ENCODE measurements at places on chromosomes 11 and 22.

DNA sequence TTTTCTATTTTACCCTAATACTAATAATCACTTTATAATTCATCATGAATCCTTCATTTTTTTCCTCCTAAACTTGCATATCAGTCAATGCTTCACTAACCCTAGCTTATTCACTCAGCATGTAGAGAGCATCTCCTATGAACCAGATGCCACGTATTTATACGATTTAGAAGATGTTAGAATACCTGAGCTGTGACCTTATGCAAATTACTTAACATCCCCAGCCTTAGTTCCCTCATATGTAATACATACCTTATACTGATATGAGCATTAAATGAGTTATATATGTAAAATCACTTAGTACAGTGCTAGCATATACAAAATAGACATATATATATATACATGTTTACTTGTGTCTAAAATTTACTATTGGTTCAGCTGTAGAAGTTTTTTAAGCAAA, 9.0 kb downstream of the FAM76B start:
- no peak for DNase-seq

GRCh38 chr11:120681434-120682331, 170.1 kb downstream of the GRIK4 start:
- DNase-seq, result no peak

GRCh38 chr11:103995896-103996295, 40.5 kb upstream of the DDI1 start:
- no peak for DNase-seq

DNA sequence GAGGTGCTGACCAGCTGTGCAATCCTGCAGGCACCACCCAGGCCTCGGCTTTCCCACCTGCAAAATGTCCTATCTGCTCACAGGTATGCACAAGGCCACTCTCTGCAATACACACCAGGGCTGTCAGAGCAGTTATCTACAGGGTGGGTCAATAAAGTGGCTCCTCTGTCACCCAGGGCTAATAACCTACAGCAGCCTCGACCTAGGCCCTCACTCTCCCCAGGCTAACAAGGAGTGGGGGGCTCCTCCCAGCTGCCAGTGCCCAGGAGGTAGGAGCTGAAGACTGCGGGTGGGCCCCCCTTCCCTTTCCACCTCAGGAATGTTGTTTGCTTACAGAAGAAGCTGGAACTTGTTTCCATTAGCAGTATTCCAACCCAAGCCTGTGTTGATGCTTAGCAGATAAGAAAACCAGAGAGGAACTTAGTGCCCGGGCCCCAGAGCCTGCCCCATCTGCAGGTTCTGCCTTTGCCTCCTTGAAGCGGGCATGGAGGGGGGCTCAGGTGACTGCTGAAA, 26.8 kb downstream of the MYH9 start:
- DNase-seq, result no peak

DNA sequence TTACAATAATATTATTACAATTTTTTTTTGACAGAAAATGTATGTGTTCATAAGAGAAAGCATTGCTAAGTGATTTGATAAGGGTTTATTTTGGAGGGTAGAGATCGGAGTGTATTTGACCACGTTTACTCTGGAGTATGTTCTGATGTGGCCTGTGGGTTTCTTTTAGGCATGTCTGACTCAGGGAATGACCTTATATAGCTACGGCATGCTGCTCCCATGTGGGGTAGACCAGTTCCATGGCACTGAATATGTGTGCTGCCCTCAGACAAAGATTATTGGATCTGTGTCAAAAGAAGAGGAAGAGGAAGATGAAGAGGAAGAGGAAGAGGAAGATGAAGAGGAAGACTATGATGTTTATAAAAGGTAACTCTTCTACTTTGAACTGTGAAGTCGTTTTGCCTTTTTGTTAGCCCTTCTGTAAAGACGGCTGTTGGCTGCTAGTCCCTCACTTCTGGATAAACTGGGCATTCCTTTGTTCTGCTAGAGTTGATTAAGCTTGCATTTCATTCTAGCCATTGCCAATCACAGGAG, 38.1 kb upstream of the ST14 start:
- no peak for DNase-seq

DNA sequence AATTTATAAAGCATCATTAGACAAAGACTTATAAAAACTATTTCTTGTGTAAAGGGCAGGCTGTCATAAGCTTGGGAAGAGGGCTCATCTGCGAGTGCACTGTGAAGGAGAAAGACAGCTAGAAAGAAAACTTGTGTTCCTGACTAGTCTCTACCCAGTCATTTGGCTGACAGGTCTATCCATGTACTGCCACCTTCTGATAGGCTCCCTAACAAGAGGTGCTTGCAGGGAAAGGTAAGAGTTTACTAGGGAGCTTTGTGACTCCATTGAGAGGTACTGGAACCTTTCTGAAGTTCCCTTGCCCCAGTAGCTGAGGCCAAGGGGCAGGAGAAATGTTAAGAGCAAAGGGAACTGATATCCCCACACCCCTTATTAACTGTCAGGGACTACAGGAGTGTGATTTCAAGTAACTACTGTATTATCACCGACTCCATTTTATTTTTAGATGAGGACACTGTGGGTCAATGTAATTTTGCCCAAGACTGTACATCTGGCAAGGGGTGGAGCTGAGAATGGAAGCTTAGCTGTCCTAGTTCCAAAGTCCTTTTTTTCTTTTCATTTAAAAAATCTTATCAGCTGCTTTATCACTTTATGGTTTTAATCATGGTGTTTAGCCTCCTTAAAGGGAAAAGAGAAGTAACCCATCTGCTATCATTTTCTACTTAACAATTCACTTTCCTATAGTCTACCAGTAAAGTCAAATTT, 129.4 kb downstream of the ARHGAP20 start:
- DNase-seq, result no peak

DNA sequence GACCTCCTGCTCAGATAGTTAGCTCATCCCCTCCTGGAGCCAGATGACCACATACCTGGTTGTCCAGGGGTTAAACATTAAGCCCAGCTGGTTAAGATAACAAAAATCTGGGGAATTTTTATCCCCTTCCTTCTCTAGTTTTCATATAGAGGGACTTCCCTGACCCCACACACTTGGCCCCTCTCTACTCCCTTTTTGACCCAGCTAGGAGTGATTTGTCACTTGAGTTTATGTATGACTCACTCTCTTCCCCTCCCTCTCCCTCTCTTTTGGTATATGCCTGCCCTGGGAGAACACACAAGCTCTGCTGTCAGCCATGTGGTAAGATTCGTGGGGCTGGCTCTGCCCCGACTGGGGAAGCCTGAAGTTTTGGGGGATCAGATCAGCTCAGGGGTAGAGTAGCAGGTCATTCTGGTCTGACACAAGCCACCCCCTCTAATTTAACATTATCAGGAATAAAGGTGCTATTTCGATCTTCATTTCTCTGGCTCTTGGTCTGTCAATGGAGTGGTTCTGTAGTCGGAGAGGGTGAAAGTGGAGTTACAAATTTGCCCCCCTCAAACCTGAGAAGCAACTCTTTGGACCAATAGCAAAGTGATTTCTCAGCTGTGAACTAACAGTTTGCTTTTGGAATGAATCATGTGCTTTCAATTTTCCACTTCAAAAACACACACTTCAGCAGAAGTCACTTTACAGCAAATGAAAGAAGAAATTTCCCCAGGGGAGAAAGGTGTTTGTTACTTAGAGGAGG, 415.3 kb upstream of the CADM1 start:
- no peak for DNase-seq

DNA sequence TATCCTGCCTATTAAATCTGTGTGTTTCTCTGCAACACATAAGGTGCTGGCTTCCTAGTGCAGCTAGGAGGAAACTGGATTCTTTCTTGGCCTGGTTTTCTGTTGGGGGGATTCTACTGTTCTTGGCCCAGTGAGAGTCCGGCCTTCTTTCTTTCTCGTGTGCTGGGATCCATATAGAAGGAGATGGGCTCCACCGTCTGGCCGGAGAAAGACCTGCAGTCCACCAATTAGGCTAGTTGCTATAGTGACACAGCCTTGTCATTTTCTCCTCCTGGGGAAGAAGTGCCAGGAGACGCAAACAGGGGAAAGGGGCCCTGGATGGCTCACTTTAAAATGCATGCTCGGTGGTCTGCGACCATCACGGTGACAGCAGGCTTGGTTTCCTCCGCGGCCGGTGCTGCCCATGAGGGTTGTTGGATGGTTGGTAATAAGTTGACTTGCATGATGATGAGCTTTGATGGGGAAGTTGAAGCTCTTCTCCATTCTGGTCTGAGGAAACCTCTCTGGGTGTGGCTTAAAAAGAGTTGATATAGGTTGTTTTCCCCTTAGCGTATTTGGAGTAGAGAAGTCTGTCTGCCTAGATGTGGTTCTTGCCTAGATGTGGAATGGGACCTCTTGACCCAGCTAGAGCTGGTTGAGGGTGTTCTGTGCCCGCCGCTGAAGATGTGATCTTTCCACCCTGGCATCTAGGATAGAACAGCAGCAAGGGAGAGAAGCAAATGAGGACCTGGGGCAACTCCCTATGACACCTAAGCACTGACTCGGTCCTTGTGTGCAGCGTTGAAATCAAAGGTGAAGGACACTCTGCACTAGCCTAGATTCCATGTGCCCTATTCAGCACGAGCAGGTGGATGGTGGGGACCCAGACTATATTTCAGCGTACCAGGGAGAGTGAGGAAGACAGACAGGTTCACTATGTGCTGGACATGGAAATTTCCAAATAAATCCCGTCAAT, 1335.0 kb downstream of the BRD1 start:
- DNase-seq, result no peak

GRCh38 chr11:587546-587945, 11.3 kb downstream of the PHRF1 start:
- no peak for DNase-seq

GRCh38 chr22:39123751-39124581, 26.9 kb downstream of the APOBEC3H start:
- DNase-seq, result no peak

DNA sequence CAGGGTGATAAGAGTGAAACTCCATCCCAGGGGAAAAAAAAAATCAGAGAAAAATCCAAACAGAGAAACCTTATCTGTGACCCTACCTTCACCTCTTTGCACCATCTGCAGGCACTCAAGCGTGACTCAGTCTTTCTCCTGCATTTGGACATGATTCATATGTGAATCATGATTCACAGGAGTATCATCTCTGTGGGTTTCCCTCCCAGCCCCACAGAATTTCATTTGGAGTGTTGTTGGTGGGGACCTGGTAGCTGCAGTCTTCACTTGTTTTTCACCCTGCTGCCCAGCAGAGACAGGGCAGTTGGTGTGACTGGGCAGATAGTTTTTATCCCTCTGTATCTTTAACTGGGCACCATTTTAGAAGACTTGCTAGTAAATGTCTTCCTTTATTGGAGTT, 75.7 kb downstream of the DEPDC5 start:
- no peak for DNase-seq

- no peak for DNase-seq
These were observed 231.7 kb upstream of the NARS2 start for GRCh38 chr11:78806214-78807004.

DNA sequence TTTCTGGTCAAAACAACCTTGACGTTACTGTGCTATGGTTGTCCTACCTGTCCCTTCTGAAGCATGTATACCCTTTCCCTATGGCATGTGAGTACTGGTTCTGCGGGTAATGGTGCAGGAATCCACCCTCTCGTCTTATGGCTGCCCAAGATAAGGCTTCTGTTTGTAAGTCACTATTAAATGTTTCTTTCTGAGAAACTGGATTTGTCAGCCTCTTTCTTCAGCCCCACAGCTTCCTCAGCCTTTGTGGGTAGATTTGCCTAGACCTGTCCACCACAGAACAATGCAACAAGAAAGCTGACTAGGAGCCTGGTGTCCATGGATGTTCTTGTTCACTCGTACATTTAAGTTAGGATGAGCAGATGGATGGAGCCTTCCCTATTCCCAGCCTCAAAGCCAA, 14.4 kb downstream of the MMP7 start:
- DNase-seq, result no peak

DNA sequence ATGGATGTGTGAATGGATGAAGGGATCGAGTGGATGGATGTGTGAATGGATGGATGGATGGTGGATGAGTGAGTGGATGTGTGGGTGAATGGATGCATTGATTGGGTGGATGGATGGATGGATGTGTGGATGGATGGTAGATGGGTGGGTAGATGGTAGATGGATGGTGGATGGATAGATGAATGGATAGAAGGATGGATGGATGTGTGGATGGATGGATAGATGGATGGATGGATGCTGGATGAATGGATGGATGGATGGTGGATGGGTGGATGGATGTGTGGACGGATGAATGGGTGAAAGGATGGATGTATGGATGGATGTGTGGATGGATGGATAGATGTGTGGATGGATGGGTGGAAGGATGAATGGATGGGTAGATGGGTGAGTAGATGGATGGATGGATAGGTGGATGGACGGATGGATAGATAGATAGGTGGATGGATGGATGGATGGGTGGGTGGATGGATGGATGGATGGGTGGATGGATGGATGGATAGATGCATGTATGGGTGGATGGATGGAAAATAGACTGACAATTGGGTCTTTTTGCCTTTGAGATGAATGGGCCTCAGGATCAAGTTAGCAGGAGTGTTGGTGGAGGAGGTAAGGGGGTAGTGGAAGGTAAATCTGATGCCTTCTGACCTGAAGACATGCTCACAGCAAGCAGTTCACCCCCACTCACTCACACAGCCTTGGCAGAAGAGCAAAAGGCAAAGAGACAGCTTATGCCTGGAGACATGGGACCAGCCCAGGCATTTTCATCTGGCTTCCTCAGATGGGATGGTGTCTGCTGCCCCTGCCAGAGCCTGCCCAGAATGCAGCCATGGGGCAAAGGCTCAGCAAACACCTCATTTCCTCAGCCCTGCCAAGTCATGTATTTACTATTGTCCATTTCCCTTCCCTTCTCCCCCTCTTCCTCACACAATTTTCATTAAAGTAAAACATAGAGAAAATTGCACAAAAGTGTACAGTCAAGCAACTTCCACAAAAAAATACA, 8.0 kb upstream of the FADD start:
- no peak for DNase-seq

- no peak for DNase-seq
These were observed 882 bp downstream of the CYB5R2 start for GRCh38 chr11:7672276-7672959.

DNA sequence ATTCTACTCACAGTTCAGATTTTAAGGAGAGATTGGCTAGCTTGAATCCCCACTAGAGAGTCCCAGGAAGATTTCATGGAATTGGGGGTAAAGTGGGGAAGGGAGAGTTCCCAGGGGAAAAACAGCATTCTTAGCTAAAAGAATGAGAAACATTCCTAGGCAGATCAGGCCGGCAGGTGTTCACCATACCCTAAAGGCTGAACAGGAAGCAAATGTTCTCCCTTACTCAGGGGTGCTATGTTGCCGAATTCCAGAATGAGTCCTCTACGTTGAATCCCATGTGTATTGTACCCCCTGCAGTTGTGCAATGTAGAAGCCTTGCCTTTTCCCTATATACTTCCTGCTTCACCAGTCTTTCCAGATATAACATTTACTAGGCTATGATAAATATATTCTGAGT, 135.2 kb upstream of the NCAM1 start:
- DNase-seq, result no peak

DNA sequence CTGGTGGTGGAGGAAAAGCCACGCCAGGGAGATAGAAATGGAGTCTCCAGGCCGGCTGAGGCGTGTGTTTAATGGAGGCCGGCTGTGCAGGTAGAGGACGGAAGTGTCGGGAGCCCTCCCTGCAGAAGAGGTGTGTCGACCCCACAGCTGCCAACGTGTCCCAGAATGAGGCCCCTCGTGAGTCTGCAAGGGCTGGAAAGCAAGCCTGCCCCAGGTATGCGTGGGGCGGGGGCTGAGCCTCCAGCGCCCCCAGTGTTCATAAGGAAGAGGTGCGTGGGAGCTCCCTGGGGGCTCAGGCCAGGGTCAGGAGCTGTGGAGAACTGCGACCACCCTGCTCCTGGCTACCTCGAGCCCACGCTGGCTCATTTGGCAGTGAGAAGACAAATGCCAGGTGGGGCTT, 38.0 kb upstream of the JAM3 start:
- no peak for DNase-seq

- DNase-seq, result no peak
These were observed 16.4 kb downstream of the CSNK2A3 start for GRCh38 chr11:11336664-11337063.

- DNase-seq, result no peak
These were observed 179.2 kb upstream of the ZC3H12C start for GRCh38 chr11:109914038-109914437.
